MM.1S (cell line): ENCODE measurements at places on chromosomes 12 and 14.

DNA sequence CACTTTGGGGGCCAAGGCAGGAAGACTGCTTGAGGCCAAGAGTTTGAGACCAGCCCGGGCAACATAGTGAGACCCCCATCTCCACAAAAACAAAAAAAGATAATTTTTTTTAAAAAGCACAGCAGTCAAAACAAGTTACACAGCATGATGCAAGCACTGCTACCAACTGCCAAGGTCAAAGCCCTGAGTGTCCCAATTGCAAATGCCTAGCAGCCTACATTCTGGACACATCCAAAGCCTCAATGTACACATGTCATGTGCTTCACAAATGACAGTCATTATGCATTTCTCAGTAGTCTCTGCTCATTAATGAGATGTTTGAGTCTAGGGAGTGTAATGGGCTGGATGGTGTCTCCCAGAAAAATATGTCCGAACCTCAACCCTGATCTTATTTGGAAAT lies 113.7 kb upstream of the CCND2 start:
- no peak for DNase-seq

DNA sequence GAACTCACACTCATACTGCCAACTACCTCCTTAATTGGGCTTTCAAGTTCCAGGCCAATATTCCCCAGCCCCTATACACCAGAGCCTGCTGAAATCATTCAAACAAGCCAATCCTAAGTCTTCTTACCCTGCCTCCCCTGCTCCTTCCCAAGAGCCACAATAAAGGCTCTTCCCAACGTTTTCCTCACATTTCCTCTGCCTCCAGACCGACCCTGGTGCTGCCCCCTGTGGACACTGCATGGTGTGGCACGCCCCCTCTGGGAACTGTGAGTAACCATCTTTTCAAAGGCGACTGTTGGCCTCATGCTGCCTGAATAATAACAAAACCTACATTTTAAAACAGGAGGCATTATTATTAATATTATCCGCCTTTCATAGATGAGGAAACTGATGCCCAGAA lies 111.6 kb upstream of the NOS1 start:
- no peak for DNase-seq

DNA sequence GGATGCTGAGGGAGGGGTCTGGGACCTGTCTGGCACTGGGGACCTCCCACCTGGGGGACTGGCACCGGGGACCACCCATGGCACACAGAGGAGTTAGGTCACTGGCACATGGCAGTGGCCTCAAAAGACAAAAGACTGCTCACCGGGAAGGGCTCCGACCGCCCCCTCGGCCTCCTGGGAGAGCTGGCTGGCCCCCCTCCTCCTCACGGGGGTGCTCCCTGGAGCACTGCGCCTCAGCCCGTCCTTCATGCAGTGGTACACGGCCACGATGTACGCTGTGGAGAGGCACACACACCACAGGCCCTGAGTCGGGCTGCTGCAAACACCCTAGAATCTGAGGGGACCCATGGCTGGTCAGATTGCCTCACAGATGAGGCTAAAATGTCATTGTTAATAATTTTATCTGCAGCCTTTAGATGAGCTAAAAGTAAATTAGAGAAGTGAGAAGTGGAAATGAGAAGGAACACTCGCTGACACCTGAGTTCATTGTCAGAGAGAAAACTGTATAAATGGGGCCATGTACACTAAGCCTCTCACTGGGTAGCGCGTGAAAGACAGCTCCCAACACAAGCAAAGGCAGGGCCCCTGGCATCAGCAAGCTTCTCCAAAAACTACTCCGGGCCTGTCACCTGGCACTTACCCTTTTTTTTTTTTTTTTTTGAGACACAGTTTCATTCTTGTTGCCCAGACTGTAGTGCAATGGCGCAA lies 14.1 kb downstream of the P2RX2 start:
- no peak for DNase-seq

GRCh38 chr12:6228535-6229223 lies 28.5 kb downstream of the CD9 start:
- DNase-seq, result no peak

DNA sequence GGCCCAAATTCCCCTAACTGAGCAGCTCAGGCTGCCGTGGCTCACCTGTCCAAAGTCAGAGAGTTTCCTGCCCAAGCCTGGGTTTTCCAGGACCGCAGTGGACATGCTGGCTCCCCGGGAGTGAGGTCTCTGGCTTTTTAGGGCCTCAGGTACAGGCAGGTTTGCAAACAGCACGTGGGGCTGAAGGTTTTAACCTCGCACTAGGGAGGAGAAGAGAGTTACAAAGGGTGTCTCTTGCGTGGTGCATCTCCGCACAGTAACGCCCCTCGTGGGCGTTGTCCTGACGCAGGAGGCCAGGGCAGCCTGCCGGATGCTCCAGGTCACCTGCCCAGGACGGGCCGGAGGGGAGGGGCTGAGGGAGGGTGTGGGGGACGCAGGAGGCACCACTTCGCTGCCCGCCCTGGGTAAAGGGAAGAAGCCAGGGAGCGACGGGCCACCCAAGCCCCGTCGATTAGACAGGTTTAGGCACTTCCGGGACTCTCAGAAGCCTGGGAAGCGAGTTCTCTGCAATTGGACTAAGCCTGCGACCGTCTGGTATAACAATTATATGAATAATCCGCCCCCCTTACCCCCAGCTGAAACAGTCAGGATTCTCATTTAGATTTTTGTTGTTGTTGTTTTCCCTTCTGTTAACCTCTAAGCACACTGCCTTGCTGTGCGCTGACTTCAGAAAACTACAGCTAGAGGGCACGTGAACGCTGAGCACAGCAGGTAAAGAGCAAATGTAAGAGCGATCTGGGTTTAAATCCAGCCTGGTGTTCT lies at the start of gene PAH:
TSS of gene PAH (minus strand) at position 219 of the 762 bp plus-strand sequence. CDS start at position 105, 114 bp downstream.
- no peak for DNase-seq

- no peak for DNase-seq
Observed at GRCh38 chr14:32394038-32394437, 64.9 kb downstream of the AKAP6 start.

DNA sequence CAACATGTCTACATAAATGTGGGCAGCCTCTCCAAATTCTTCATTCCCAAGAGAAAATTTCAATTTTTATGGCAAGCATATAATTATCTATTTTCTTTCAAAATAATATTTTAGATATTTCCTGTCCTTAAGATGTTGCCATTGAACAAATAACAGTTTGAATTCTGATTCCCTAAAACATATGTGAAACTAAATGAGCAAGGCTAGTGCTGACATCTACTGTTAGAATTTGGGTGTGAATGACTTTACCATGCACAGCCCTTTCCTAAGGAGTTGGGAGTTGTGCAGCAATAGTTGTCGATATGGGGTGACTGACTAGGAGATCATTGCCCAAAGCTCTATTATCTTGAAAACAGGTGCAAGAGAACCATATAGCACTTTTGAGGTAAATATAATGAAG lies 108.2 kb upstream of the SLC38A4 start:
- peak; percentile 40 for DNase-seq

- DNase-seq, result no peak
Observed at GRCh38 chr12:86719381-86719780, 463.2 kb upstream of the MGAT4C start.
